CD4-positive, alpha-beta T cell treated with Interferon gamma for 1 hour (primary cell): ENCODE measurements at places on chromosomes 7 and 10.

DNA sequence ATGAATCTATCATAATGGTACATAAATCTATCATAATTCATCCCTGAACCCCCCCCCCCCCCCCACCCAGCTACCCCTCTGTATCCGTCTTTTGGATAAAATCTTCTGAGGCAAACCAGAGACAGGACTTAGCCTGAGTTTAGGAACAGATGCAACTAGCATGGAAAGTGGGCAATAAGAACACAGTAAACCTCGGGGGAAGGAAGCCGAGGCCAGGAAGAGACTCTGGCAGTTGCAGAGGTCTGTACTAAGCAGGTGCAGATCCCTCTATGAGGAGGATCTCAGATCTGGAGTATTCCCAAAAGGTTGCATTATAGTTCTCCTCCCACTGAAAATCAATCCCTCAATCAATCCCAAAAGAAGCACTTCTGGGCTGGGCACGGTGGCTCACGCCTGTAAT lies 87.2 kb downstream of the EBF3 start:
- DNase-seq: no peak

GRCh38 chr10:106387063-106387462 lies 777.4 kb downstream of the SORCS1 start:
- no peak for DNase-seq

GRCh38 chr10:47366181-47366631 lies 17.9 kb downstream of the ZNF488 start:
- no peak for DNase-seq

GRCh38 chr7:34486371-34486770 lies 171.6 kb upstream of the NPSR1 start:
- no peak for DNase-seq

DNA sequence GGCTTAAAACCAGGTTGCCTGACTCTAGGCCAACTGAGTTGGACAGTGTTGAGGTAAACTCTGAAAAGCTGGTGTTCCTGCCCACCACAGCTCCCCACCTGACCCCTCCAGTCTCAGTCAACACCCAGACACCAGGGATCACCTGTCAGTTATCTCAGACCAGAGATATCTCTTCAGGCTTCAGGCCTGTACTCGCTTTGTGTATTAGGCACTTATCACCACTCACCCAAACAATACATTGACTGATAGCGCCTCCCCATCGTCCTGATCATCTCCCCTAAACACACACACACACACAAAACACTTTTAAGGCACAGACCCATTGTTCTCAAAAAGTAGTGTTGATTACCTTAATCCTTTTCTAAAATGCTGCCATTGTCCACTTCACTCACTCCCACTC lies 111.5 kb downstream of the PLCE1 start:
- DNase-seq: no peak

DNA sequence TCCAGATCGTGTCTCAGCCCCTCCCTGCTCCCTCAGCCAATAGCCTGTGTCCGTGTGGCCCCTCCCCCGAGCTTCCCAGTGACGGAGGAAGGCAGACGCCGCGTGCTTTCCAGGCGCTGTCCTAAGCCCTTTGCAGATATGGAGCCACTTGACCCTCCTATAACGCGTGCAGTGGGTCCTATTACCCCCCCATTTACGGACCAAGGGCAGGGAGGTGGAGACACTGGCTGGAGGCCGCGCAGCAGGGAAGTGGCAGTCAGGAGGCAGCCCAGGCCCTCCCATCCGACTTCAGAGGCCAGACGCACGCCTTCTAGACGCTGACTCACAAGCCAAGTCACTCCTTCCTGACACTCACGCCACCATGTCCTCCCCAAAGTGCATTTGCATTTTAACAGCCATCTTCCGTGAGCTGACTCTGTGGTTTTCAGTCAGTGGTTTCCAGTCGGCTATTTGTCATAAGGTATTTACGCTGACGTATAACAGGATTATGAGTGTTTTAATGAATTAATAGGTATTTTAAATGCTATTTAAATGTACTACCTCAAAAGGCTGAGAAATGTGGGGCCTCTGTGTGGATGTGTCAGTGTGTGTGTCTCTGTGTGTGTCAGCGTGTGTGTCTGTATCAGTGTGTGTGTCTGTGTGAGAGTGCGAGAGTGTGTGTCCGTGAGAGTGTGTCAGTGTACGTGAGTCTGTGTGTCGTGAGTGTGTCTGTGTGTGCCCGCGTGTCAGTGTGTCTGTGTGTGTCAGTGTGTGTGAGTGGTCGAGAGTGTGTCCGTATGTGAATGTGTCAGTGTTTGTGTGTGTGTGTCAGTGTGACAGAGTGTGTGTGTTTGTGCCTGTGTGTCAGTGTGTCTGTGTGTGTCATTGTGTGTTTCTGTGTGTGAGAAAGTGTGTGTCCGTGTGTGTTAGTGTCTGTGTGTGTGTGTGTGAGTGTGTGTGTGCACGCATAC lies 92.0 kb upstream of the INSIG1 start:
- DNase-seq: peak; percentile 90

DNA sequence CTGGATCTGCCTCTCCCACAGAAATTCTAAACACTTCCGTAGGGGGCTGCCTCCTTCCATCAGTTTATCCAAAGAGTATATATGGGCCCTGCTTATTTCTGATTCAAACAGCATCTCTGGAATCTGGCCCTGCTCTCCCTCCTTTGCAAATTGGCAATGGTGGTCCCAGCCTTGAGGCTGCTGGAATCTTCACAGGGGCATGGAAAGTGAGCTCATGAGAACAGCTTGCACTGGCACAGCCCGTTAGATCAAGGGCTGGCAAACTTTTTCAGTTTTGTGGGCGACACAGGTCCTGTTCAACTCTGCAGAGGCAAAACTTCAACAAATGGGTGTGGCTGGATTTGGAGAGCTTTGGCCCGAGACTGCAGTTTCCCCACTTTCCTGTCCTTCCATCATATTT lies 526.9 kb downstream of the KCNMA1 start:
- no peak for DNase-seq

- no peak for DNase-seq
Measured at GRCh38 chr10:75845176-75845947, 413.9 kb downstream of the LRMDA start.

- DNase-seq: no peak
Measured at GRCh38 chr7:40822861-40823260, 688.1 kb downstream of the SUGCT start.

- DNase-seq: no peak
Measured at GRCh38 chr7:28270536-28270935, 89.9 kb upstream of the JAZF1 start.

- DNase-seq: no peak
Measured at GRCh38 chr7:1666823-1667565, 3.1 kb upstream of the ELFN1 start.

DNA sequence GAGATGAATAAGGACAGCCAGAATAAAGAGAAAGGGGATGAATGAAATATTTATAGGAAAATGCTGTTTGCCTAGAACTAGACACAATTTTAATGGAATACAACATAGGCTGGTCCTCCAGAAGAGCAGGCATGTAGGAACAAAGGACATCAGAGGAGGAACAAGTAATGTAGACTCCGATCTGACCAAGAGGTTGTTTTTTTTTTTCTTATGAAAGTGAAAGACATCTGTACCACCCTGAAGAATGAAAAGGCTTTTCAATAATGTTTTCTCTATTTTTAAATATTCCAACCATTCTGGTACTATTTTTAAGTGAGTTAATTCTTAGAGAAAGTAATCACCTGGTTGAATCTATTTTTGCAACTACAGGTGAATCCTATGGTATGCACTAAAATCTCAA lies 136.9 kb upstream of the PTN start:
- no peak for DNase-seq

GRCh38 chr10:113732160-113732881 lies 19.2 kb upstream of the PLEKHS1 start:
- DNase-seq: no peak

GRCh38 chr10:103109821-103110220 lies 83.3 kb downstream of the NT5C2 start:
- no peak for DNase-seq

DNA sequence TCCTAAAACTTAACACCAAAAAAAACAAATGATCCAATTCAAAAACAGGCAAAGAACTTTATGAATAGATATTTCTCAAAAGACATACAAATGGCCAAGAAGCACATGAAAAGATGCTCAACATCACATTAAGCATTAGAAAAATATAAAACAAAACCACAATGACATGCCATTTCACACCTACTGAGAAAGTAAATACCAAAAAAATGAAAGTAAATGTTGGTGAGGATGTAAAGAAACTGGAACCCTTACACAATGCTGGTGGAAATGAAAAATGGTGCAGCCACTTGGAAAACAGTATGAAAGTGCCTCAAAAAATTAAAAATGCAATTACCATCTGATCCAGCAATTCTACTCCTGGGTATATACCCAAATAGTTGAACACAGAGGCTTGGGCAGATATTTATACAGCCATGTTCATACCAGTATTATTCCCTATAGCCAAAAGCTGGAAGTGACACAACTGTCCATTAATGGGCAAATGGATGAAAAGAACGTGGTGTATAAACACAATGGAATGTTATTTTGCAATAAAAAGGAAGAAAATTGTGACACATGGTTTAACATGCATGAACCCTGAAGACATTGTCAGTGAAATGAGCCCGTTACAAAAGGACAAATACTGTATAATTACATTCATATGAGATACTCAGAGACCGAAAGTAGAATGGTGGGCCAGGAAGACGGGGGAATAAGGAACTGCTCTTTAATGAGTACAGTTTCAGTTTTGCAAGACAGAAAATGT lies 89.0 kb downstream of the JMJD1C start:
- no peak for DNase-seq

GRCh38 chr7:48274662-48275061 lies 103.4 kb downstream of the ABCA13 start:
- DNase-seq: no peak

DNA sequence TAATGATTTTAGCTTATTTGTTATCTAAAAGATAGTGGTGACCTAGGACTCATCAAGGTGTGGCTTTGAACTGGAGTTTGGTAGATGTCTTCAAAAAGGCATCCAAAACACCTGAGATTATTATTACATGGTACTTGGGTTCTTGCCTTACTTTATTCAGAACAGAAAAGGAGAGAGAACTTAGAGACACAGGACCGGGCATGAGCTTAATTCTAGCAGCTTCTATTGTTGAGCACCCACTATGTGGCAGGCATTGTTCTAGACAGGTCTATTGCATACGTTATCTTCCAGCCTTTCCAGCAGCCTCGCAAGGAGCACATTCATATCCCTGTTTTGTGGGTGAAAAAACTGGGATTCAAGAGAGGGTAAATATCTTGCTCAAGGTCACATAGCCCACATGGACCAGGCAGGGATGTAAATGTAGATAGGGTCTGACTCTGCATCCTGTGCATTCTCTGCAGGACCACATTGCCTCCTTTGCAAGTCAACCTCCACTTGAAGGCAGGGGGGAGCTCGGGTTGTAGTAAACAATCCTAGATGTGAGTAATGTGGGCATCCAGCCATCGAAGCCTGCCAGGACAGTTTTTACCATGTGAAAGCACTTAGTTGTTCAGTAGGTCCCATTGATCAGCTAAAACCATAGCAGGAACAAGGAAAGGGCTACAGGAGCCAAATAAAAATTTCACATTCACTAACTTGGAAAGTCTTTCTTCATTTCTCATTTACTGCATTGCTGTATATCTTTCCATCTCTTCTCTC lies 551.4 kb downstream of the LRMDA start:
- DNase-seq: no peak

- DNase-seq: no peak
Measured at GRCh38 chr7:156334636-156335035, 305.9 kb upstream of the RNF32 start.

GRCh38 chr7:43648473-43649406 lies 65.8 kb downstream of the STK17A start:
- DNase-seq: peak; percentile 88

- DNase-seq: no peak
Measured at GRCh38 chr7:131061818-131062217, 265.9 kb upstream of the MKLN1 start.

DNA sequence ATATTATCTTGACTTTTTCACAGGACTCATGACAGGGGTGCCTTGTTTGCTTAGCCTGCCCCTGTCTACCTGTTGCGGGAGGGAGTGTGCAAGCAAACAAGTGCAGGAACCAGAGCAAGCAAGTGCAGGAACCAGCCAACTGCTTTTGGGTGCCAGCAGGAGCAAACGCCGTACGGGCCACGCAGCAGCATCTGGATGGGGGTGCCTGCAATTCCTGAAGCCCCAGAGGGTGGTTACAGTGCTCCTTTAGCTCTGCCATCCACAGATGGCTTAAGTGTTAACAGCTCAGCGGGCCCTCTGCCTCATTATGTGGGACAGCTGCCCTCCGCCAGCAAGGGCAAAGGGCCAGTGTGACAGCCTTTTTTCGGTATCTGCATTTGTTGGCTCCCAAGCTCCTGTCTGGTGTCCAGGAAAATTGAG lies 83.5 kb downstream of the MICU1 start:
- DNase-seq: no peak

GRCh38 chr7:286266-286665 lies 3.7 kb upstream of the FOXL3 start:
- DNase-seq: no peak

GRCh38 chr7:1567049-1567771 lies 2.6 kb downstream of the PSMG3 start:
- no peak for DNase-seq

DNA sequence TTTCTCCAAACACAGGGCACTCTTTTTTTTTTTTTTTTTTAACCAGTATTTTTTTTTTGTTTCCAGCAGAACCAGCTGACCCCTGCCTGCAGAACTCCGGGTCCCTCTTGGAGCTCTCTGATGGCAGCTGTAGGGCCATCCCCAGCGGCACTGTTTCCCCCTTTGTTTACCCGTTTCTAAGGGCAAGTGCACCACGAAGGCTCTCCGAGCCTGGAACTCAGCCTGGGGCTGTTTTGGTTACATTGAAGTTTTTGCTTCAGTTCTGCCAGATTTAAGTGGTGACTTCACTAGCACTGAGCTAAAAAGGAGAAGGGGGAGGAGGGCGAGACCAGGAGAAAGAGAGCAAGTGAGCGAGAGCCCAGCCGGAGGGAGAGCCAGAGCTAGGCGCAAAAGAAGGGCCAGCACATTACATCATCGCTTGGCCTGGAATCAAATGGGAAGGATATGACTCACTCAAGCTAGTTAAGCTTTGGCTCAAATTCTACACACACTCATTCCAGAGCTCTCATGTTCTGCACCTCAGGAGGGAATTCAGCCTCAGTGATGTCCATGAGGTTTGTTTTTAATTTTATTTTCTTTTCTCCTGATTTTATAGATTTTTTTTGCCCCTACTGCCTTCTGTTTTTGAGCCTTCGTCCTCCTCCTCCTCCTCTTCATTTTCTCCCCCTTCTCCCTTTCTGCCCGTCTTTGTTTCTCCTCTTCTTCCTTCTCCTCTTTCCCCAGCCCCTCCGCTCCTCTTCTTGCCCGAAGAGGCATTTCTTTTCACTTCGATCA lies 272.3 kb downstream of the TRIL start:
- DNase-seq: peak; percentile 69

DNA sequence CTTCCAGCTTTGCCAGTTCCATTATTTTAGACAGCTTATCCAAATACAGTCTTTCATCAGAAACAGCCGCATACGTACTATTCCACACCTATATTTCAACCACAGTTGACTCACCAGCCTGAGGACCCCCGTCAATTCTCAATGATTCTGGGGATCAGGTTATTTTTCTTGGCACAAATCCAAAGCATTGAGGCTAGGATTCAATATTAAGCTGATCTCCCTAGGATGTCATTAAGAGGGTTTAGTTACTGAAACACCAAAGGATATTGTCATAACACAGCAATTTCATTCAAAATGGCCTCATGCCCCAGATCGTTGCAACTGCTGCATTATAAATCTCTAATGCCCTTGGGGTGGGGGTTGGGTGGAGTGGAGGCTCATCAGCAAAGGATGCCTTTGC lies 214.6 kb downstream of the PTEN start:
- DNase-seq: no peak
